ENCODE measurements at places on chromosomes 4 and X.

DNA sequence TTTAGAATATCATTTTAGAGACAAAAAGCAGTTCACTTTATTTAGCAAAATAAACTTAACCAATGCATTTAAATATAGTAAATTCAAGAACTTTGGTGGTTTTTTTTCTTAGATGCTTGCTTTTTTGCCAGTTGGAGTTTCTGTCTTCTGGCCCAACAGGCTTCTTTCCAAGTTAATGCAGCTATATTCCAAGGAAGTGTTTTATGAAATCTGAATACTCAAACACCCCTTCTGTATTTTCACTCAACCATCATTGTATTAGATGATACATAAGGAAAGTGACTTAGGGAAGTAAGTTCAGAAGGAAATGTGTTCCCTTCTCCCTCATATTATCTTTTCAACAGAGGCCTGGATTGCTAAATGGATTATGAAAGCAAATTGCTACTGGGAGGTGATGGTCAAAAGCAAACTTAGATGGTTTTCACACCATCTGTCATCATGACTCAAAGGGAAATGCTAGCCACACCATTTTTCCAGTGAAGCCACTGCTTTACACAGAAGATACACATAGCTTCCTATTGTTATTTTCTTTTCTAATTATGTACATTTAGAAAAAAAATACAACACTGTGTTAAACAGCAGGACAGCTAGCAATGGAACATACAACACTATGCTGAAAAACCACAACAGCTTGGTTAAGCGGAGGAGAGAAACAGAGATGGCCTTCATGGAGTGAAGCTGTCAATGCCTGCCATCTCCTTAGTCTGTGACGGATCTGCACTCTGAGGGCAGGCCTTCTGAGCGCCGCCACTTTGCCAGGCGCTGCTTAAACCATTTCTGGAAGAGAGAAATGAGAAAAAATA is 32.9 kb downstream of the HOPX start:
- DNase-seq, result no peak

GRCh38 chr4:24846716-24847115 is 51.3 kb downstream of the SOD3 start:
- no peak for DNase-seq

DNA sequence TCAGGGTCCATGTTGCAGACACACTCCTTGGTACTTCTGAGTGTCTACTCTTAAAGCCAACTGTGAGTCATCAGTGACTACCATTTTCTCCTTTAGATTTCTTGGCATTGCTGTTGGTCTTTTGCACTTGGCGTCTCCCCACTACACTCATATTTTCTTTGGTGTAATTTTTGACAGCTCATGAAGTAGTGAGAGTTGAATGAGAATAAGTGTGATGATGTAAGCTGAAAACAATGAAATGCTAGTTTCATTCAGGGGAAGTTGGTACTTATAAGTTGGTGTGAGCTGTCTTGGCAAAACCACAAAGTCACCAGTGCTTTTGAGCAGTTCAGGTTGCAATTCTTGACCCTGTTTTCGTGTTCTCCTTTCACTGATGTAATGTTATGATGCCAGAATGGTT is 142.9 kb upstream of the ARX start:
- no peak for DNase-seq

DNA sequence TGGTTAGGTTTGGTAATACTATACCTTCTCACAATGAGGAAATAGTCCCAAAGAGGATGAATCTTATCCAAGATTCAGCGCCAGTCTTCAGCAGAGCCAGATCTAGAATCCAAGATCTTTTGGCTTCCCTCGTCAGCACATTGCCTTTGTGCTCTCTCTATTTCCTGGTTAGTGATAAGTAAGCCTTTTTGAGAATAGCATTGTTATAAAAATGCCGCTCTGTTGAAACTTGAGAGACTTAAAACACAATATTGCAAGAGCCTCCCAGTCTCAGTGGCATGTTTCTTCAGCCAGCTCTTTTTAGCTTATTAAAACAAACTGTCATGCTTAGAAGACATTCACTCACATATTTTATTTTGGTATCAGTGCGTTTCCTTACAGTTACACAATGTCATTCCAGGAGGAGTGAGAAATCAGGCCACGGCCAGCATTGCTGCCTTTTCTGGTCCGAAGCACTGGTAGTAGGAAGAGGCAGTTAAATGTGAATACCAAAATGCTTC is 141.4 kb downstream of the KLHL8 start:
- DNase-seq, result no peak

DNA sequence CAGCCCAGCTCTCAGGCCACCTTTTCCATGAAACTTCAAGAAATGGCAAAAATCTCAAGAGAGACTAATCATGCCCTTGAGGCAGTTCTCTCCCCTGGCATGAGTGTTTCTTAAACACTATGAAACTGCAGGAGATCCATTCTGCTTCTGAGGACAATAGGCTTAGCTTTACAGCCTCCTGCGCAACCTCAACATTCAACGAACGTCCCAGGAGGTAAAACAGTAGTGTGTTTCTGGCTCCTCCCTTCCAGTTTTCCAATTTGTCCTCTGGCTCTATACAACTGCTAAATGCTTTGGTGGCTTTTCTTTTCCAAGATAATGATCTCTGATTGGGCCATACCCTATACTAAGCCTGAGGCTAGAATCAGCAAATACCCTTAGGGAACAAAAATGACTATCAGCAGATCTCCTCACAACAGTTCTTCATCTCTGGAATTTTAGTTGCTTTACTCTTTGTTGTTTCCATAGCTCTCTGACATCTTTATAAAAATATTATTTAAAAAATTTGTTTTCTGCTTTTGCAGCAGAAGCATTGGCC is 87.0 kb upstream of the FAT1 start:
- no peak for DNase-seq

DNA sequence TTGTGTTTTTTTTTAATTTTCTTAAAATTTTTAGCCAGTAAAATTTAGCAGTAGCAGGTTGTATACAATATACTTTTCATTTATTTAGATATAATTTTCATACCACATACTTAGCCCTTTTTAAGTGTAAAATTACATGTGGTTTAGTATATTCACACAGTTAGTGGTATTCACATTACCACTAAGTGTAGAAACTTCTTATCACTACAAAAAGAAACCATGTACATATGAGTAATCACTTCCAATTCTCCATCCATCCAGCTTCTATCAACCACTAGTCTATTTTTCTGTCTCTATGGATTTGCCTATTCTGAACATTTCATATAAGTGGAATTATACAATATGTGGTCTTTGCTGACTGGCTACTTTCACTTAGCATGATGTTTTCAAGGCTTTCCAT is 109.0 kb downstream of the ZC4H2 start:
- DNase-seq, result no peak

GRCh38 chrX:2351321-2351720 is 149.5 kb downstream of the DHRSX start:
- no peak for DNase-seq

DNA sequence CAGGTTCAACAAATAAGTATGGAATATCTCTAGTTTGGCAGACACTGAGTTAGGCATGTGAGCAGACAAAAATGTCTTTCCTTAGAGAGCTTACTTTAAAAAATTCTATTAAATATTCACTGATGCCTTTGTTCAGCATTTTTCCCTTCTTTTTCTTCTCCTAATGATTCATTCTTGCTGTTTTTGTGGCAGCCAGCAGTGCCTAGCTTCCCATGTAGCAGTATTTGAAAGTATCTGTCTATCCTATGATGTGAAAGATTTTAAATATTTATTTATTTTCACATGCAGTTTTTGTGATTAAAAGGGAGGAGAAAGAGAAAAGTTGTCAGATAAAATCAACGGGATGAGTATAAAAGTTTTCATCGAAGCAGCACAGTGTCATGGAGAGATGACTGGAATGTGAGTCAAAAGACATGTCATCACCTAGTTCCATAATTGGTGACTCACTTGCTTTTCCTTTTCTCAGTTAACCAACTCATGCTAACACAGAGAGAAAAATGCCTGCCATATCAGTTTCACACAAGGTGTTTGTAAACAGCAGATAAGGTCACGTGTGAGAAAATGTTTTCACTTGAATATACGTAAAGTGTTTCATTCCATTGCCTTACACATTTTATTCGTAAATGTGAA is 69.8 kb downstream of the BMPR1B start:
- no peak for DNase-seq

DNA sequence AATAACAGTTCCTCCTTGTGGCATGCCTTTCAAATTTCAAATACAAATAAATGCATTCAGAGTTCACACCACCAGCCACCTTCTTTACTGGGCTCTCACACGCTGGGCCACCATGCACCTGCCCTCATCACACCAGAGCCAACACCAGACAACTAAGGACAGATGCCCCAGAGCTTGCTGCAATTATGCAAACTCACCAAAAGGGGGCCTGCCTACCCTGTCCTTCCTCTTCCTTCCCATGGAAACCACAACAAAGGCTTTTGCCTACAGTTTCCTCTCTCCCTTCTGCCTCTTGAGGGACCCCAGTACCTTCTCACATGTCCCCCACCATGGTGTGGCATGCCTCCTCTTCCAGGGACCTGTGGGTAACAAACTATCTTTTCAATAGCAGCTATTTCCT is 1333.9 kb upstream of the TENM3 start:
- no peak for DNase-seq

GRCh38 chr4:108751321-108751720 is 11.5 kb downstream of the ETNPPL start:
- DNase-seq, result no peak

GRCh38 chr4:74768857-74769525 is 25.3 kb downstream of the BTC start:
- DNase-seq, result no peak

DNA sequence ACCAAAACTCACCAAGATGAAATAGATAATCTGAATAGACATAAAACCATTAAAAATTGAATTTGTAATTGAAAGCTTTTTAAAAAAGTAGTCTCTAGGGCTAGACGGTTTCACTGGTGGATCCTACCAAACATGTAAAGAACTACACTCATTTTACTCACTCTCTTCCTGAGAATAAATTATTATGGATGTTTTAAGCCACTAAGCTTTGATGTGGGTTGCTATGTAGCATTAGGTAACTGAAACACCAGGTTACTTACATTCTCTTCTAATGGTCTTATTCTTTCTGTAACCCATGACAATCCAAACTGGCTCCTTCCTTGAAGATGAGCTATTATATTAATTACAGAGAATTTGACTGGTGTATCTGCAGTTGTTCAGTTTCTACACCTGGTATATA is 385.1 kb downstream of the PPP1R2C start:
- no peak for DNase-seq
